ENCODE measurements at places on chromosomes 4 and X.

GRCh38 chr4:47737326-47737725 lies 100.5 kb downstream of the CORIN start:
- DNase-seq: no peak

- DNase-seq: no peak
These were observed 125.6 kb downstream of the ANTXR2 start for GRCh38 chr4:79947386-79947785.

DNA sequence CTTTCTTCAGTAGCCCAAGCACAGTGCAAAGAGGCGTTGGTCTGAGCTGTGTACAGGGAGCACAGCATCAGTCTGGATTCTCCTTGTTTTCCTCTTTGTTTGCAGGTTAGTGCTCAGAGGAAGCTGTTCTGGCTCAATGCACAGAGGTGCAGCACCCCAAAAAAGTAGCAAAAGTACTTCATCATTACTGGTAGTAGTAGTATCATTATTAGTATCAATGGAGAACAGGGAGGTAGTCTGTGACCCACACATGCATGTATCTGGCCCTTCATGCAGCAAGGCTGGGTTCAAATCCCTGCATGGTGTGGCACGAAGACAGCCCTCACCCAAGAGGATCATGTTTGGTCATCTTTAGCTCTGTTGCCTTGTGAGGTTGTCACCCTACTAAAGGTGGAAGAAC lies 68.7 kb downstream of the CXXC4 start:
- DNase-seq: no peak

GRCh38 chr4:74112399-74113105 lies 13.6 kb upstream of the CXCL2 start:
- peak; percentile 75 for DNase-seq

GRCh38 chr4:181964731-181965130 lies 278.5 kb upstream of the TENM3 start:
- DNase-seq: no peak

DNA sequence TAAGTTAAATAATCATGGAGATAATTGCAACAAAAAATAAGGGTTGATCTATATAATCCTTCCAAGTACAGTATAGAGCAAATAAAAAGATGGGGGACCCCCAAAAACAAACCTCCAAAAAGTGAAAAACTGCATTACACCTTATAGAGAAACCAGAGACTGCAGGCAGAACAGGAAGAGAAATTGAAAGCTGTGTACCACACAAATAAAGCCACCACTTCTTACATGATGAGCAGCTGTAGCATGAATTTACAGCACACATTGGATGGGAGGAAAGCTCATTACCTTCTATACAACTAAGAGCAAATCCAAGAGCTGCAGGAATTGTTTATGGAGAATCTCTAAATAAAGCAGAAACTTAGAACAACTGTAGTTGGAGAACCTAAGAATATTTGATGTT lies 152.4 kb upstream of the PDE5A start:
- no peak for DNase-seq

GRCh38 chr4:125522588-125522987 lies 207.8 kb downstream of the FAT4 start:
- no peak for DNase-seq

DNA sequence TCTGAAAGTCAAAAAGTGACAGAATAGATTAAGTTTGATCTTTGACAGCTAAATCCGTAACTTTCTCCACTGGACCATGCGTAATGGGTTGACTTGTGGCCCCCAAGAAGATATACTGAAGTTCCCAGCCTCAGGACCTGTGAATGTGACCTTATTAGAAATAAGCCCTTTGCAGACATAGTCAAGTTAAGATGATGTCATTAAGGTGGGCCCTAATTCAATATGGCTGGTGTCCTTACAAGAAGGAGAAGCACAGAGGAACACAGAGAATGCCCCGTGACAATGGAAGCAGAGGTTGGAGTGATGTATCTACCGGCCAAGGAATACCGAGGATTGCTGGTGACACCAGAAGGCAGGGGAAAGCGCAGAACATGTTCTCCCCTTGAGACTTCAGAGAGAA lies 14.4 kb downstream of the ENPP6 start:
- no peak for DNase-seq

- peak; percentile 13 for DNase-seq
These were observed 98.3 kb downstream of the ARHGAP24 start for GRCh38 chr4:85573270-85573669.

GRCh38 chr4:140395668-140396067 lies 22.2 kb downstream of the SCOC start:
- no peak for DNase-seq

DNA sequence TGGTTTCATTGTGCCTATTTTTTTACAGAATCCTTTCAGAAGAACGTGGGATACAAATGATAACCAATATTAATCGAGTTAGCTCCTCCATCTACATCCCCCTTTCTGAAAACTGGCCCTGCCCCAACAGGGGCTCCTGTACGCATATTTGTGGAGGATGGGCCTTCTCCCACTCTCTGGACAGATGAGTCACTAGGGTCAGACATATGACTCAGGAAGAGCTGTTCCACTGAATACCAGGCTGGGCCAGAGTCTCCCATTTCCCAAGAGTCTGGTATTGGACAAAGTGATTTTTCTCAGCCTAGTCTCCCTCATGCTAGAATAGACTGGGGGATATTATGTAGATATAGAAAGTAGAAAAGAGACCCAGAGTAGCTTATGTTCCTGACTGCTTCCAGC lies 142.4 kb downstream of the TSPAN5 start:
- peak; percentile 74 for DNase-seq

GRCh38 chrX:134933911-134934310 lies 56.9 kb upstream of the SMIM10 start:
- DNase-seq: peak; percentile 26

GRCh38 chrX:154014429-154015380 lies 5.0 kb downstream of the IRAK1 start:
- no peak for DNase-seq

GRCh38 chrX:30791296-30792278 lies 97.5 kb downstream of the TAB3 start:
- DNase-seq: no peak

DNA sequence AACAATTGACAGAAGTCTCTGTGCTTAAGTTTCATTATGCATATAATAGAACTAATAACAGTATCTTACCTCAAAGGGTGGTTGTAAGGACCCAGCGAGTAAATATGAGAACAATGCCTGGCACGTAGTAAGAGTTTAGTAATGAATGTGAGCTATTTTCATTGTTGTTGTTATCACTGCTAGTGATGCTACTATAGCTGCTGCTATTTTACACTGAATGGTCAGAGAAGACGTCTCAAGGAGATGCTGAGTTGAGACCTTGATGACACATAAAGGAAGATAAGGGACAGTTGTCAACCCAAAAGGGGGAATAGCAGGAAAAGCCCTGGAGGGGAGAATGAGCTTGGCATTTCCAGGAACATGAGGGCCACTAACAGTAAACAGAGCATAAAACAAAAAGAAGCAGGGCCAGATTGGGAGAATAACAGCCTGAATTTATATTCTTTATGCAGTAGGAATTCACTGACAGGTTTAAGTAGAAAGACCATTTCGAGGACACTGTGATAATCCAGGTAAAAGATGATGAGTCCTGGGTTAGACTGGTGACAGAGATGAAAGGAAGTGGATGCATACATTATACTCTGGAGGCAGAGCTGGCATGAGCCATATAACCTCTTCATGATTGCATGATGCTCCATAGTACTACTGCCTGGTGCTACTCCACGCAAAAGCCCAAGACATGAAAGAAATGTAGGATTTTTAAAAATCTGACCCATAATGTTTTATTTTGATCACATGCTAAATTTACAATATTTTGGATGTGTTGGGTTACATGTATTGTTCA lies 23.1 kb downstream of the ATP8A1 start:
- DNase-seq: no peak

GRCh38 chr4:62288808-62289541 lies 1088.8 kb downstream of the ADGRL3 start:
- no peak for DNase-seq

DNA sequence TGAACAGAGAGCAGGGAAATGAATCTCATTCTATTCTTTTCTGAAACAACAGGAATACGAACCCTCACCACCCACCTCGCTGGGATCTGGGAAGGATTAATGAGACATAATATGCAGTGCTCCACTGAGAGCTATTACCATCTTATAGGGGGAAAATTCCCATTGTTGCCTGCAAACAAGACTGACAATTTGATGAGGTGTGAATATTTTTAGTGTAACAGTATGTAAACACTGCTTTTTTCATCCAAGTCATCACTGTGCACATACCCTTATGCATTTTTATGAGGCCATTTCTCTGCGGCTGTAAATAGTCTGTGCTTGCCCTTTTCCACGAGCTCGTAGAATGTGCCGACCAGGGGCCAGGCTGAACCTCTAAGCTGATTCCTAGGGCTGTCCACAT lies 285.6 kb upstream of the CPEB2 start:
- no peak for DNase-seq

- DNase-seq: no peak
These were observed 1362.5 kb upstream of the PABPC4L start for GRCh38 chr4:135564090-135564489.

DNA sequence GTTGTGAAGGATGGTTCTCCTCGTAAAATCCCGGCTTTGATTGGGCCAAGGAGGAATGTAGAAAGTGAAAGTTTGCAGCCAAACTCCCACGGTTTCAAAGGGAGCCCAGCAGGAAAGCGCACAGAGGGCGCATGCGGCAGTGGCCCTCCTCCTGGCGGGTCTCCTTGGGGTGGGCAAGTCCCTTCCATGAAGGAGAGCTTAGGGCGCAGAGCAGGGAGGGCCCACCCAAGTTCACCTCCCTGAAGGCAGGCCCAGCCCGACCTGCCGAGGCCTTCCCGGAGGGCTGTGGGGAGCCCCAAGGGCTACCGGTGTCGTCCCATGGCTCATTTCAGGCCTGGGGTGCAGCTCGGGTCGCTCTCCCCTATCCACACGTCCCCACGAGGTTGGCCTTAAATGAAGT lies 2.0 kb downstream of the PDZD4 start:
- DNase-seq: no peak

DNA sequence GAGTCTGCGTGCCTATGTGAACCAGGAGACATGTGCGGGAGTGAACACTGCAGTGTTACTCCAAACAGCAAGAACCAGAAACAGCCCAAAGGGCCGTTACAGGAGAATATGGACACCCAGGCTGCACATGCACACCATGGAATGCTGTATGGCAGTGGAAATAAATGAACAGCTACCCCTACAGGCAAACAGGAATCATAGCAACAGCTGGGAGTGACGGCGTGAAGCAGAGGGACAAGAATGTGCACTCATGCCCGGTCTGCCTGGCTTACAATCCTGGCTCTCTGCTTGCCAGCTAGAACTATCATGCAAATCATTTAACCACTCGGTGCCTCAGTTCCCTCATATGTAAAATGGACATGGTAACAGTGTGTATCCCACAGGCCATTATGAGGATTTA lies 16.6 kb downstream of the GPKOW start:
- peak; percentile 54 for DNase-seq

GRCh38 chrX:154541589-154541895 lies 5.1 kb downstream of the G6PD start:
- DNase-seq: no peak

DNA sequence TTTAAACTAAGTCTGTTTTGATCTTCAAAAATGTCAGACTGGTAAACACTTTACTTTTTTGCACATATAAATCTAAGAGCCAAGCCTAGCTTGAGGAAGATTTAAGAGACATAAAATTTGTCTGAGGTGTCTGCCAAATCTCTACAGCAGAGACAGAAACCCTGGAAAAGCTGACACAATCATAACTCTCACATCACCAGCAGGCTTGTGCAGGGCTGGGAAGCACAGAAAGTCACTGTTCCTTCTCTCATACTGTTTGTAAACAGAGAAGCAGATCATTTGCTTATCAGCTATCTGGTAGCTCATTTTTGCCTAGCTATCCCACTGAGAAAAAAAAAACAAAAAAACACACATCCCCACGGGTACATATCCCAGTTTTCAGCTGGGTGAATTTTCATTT lies 7.0 kb downstream of the ENOX2 start:
- no peak for DNase-seq

DNA sequence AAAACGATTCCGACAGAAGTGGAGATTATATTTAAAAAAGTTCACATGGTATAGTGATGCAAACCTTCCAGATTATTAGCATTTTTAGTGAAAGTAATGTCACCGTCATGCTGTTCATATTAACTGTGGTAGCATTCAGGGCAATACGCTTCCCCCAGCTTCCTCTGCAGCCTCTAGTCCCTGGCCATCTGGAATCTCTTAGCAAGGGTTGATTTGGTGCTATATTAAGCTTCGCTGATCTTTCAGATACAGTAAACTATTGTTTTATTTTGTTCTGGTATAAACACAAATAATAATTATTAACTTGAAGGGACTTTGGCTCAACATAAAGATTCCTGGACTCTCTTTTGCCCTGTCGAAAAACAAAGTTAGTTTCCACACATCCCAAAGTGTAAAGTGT lies 1080.5 kb upstream of the TENM3 start:
- DNase-seq: no peak

- no peak for DNase-seq
These were observed 41.3 kb downstream of the RTL9 start for GRCh38 chrX:110399966-110400365.

DNA sequence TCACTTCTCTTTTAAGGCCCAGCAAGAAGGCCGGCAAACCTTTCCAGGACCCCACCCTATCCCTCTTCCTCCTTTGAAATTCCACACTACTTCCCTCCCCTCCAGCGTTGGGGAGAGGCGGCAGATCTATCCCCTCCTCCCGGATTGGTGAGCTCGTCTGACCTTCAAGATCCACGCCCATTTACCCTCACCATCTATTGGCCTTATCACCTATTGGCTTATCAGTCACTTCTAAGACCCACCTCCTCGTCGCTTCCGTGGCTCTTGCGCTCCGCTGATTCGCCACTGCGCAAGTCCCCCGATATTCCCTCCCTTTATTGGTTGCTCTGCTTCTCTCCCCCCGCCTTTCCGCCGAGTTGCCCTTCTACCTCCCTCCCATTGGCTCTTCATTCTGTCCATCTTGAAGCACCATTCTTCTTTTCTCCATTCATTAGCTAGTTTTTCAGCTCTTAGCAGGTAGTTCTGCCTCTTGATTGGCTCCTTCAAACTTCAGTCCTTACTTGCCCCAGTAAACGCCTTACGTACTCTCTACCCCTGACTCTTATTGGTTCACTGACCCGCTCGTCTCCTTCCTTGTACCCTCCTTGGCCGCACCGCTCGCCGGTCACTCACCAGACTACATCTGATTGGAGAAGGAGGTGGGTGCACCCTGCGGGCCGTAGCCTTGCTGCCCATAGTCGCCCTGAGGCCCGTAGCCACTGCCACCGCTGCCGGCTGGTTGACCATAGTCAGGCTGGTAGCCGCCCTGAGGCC lies 4.8 kb upstream of the PRICKLE3 start:
- DNase-seq: peak; percentile 99

GRCh38 chr4:173264684-173265185 lies 69.4 kb downstream of the HMGB2 start:
- peak; percentile 8 for DNase-seq

DNA sequence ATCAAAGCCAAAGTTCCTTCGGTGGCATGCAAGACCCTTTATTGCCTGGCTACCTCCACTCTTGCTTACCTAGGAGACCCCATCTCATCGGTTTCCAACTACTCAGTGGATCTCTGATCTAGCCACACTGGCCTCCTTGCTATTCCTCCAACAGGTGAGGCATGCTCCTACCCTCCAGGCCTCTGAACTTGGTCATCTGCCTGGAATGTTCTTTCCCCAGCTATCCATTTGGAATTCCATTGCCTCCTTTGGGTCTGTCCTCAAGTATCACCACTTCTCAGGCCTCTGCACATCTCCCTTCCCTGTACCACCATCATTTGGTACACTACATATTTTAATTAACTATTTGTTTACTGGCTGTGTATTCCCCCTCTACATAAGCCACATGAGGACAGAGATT lies 11.2 kb downstream of the LGI2 start:
- peak; percentile 30 for DNase-seq

All from kidney tubule cell (primary cell).